Stimulated activated CD4-positive, alpha-beta T cell treated with anti-CD3 and anti-CD28 coated beads, Interleukin-2, amount 100 ng/mL, for 24 hours (primary cell): ENCODE measurements at places on chromosomes 7 and 10.

DNA sequence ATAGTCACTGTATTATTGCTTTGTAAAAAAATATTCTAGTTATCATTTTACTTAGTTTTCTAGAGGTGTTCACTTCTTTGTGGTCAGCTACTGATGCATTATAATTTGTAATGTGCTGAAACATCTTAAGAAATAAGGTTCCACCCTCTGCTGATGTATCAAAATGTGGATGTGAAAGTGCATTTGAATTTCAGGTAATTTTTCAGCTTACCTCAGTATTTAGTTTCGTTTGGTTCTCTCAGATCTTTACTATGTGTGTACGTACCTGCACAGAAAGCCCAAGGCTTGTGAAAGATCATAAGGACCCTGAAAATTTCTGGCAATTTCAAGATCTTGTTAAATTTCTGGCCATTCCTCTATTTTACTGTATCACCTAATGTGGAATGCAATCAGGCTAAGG is 542.3 kb upstream of the TPK1 start:
- DNase-seq, result no peak

GRCh38 chr10:33164060-33164709 is 170.3 kb downstream of the NRP1 start:
- DNase-seq, result no peak

GRCh38 chr10:33032654-33033151 is 74.7 kb upstream of the ITGB1 start:
- no peak for DNase-seq

- no peak for DNase-seq
Measured at GRCh38 chr7:38736138-38736537, 105.0 kb upstream of the AMPH start.

DNA sequence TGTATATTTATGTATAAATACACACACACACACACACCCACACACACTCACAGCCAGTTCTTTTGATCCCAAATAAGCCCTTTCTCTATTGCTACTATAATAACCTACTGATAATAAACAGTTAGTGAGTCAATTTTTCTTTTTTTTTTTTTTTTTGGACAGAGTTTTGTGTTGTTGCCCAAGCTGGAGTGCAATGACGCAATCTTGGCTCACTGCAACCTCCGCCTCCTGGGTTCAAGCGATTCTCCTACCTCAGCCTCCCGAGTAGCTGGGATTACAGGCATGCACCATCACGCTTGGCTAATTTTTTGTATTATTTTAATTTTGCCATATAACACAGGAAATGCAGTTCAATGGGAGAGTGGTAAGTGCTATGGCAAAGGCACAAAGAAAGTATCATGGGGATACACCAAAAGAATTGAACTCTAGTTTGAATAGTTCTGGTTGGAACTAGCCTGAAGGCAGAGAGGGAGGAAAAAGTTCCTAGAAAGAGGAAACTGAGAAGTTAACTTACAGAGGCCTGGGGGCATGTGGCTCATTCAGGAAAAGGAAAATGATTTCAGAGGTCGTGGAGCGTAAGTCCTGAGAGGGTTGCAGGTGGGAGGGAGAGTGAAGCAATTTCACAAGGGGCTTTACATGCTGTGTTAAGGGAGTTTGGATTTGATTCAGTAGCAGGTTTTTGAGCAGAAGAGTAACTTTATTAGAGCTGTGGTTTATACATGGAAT is 44.4 kb upstream of the JCAD start:
- no peak for DNase-seq

- DNase-seq, result no peak
Measured at GRCh38 chr7:90563286-90563685, 32.8 kb upstream of the CDK14 start.

DNA sequence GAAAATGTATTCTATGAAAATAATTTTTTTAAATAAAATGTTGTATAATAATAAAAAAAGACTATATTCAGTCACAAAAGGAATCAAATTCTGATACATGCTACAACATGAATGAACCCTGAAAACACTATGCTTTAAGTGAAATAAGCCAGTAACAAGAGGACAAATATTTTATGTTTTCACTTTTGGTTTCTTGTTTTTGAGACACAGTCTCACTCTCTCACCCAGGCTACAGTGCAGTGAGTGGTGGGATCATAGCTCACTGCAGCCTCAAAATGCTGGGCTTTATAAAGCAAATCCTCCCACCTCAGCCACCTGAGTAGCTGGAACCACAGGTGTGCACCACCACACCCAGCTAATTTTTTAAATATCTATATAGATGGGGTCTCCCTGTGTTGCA is 64.2 kb downstream of the CNOT4 start:
- DNase-seq, result no peak

- no peak for DNase-seq
Measured at GRCh38 chr7:122686360-122686878, 12.5 kb downstream of the RNF133 start.

- no peak for DNase-seq
Measured at GRCh38 chr7:25562673-25563182, 334.4 kb upstream of the NPVF start.
